ENCODE measurements at places on chromosomes 11 and 22.

GRCh38 chr11:16027621-16028020 is 328.7 kb downstream of the SOX6 start:
- no peak for DNase-seq

DNA sequence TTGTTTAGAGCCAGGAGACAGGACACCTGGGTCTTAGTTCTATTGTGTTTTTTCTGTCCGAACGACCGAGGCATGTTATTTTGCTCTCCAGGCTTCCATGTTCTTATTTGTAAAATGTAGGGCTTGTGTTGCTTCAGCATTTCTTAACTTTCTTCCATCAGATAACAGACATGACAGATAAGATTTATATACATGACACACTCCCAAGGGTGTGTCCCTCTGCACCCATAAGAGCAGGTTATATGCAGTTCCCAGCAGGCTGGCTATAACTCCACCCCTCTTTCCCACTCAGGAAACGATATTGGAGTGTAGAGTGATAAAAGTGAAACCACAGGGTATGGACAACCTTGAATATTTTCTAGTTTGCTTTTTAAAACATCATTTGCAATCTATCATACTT is 65.8 kb downstream of the APIP start:
- no peak for DNase-seq

GRCh38 chr22:49687333-49687732 is 140.3 kb downstream of the BRD1 start:
- DNase-seq, result no peak

DNA sequence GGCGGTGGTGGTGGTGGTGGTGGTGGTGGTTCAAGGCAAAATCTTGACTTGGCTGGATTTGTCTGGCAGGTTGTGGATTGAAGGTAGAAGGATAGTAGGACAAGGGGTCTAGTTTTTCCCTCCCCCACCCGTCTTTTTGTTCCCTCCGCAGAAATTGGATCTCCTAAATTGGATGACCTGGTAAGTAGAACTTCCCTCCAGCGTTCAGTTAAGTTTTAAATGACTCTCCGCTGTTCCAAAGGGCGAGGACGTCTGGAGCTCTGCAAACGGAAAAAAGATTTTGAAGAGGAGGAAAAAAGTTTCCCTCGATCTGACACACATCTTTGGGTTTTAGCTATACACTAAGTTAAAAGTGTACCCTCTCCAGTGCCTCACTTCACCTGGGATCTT is 422 bp upstream of the LGR4 start:
- DNase-seq, result no peak

- DNase-seq, result peak; percentile 95
Measured at GRCh38 chr11:47244448-47245350, 3.9 kb downstream of the ACP2 start.

DNA sequence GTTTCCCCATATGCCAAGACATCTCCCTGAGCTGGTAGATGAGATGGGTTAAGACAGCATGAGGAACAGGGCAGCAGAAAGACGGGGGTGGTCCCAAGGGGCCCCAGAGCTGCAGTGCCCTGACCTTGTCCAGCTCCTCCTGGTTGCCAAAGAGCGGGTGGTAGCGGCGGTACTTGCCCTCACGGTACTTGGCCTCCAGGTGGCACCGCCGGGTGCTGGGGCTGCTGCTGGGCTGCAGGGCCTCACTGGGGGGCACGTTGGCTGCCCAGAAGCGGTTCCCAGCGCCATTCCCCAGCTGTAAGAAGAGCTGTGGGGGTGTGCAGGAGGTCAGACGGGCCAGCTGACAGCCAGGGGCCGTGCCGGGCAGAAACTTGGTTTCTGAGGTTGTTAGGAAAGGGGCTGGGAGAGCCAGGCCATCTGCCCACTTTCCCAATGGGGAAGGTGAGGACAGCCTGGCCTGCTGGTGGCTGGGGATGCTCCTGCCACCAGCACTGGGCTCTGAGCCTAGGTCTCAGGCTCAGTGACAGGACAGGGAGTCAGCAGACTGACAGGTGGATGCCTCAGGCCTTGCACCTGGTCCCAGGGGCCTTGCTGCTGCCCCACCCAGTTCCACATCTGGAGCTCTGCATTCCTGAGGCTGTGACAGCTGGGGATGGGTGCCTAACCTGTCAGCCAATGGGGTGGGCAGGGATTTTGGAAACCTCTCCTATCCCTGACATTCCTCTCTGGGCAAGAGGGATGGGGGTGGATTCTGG is 30.0 kb upstream of the PDE2A start:
- no peak for DNase-seq

Measured in suppressor macrophage (primary cell).